Activated naive CD4-positive, alpha-beta T cell treated with anti-CD3 and anti-CD28 coated beads for 36 hours (primary cell): ENCODE measurements at places on chromosomes 16 and 17.

- peak; percentile 50 for DNase-seq
Observed at GRCh38 chr17:20073055-20073979, 64.2 kb downstream of the SPECC1 start.

GRCh38 chr17:46771561-46772474 lies 46.7 kb downstream of the WNT3 start:
- peak; percentile 28 for DNase-seq

DNA sequence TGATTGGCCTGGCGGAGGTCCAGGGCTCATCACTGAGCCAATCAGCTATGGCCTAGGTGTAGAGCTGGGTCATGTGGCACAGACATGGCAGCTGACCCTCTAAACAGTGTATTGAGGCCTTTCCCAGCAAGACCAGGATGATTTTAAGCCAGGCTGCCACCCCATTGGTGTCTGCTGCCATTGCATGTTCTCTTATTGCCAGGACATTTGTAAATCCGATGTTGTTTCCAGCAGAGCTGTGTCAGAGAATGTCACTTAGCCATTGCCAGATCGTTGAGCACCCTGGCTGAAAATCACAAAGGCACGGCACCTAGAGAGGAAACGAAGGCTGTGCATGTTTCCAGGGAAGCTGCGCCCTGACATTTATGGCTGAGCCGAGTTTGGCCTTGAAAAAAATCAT lies 33.4 kb downstream of the RBFOX1 start:
- DNase-seq, result no peak

- no peak for DNase-seq
Observed at GRCh38 chr17:80692931-80693467, 148.4 kb downstream of the RPTOR start.

- peak; percentile 51 for DNase-seq
Observed at GRCh38 chr17:1764284-1764683, 2.4 kb downstream of the SERPINF1 start.

DNA sequence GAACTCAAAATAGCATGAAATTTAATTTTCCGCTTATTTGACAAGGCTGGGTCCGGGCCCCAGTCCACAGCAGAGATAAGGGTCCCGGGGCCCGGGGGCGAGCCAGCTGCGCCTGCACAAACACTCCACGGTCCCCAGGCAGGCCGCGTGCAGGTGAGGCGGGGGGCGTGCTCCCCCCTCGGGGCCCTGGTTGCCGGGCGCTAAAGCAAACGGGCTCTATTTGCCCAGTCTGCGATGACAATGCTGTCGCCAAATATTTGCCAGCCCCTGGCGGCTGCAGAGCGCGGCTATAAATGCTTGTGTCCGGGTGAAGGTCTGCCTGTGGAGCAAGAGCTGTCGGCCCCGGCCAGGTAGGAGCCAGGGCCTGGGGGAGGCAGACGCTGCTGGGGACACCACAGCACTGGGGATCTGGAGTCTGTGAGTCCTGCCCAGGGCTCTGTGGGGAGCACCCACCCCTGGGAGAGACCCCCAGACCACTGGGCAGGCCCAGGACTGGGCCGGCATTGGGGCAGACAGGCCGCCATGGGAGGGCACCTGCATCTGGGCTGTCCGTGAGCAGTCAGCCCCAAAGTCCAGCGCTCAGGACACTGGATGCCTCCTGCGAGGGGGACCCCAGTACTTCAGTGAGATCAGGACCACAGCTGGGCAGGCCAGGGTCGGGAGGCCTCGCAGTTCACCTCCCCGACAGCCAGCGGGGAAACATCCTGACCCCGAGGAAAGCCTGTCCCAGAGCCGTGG lies at the start of gene PERCC1:
Gene PERCC1, plus strand, starts transcription at position 320 of the 738 bp plus-strand sequence. CDS start 1,516 bp downstream, outside the sequence.
- no peak for DNase-seq

- no peak for DNase-seq
Observed at GRCh38 chr16:5175266-5175665, 77.7 kb upstream of the EEF2KMT start.

GRCh38 chr16:57191056-57191571 lies 5.0 kb downstream of the RSPRY1 start:
- no peak for DNase-seq
